ENCODE measurements at places on chromosomes 12 and 14.
A peak's percentile ranks its signal among the peaks of the same experiment; 100 is the strongest.

- no peak for DNase-seq
Observed at GRCh38 chr12:45034861-45035265, 16.0 kb downstream of the DBX2 start.

- no peak for DNase-seq
Observed at GRCh38 chr12:41188841-41189394, 798 bp downstream of the PDZRN4 start.

- DNase-seq = no peak
Observed at GRCh38 chr12:85457016-85457415, 177.0 kb downstream of the ALX1 start.

DNA sequence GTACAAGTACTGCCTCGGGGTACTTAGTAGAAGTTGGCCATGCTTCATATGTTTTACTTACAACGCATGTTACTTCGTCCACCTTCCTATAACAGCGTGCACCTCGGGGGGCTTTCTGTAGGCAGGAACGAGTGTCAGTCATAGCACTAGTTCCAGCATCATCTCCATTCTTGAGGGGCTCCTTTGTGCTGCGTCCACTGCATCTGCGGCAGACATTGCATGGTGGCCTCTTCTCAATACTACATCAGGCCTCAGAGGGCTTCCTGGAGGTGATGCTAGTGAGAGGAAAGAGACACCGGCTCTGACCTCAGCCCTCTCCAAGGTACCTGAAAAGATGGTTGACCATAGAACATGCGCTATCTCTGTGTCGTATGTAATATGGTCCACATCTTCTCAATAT, 121.2 kb upstream of the RTL1 start:
- DNase-seq = no peak

- DNase-seq = no peak
Observed at GRCh38 chr12:115946867-115947695, 330.4 kb downstream of the MED13L start.

- no peak for DNase-seq
Observed at GRCh38 chr14:53153702-53154112, 584 bp upstream of the DDHD1 start.

DNA sequence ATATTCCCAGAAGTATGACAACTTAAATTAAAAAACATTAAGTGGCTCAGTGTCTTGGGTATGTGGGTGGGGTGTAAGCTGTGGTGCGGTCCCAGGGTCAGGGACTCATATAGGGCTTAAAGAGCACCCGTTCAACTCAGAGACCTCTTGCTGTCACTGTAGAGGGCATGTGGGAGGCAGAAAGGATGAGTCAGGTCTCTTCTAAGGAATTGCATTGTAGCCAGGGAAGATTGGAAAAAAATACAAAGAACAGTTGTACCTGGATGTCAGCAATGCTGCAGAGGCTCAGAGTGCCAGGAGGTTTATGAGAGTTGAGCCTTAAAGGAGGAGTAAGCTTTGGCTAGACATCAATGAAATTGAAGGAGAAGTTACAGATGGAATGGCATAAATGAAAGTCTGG, 104.1 kb downstream of the MYRFL start:
- no peak for DNase-seq

GRCh38 chr12:127500512-127501035, 766.4 kb upstream of the TMEM132C start:
- no peak for DNase-seq

- DNase-seq = no peak
Observed at GRCh38 chr14:36605506-36605857, 23.1 kb upstream of the NKX2-8 start.

DNA sequence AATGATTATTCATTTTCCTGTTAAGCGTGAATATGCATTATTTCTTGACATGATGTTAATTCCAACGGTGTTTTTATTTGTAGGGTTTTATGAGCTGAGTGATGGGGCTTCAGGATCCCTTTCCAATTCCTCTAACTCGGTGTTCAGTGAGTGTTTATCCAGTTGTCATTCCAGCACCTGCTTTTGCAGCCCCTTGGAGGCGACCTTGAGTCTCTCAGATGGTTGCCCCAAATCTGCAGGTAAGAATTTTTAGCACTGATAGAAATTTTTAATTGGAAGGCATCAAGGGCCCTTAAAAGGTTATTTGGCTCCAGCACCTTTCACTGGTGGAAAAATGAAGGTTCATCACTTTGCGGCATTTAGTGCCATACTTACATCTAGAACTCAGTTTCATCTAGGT, 3.7 kb downstream of the DACT1 start:
- no peak for DNase-seq

GRCh38 chr12:48946205-48946604, 11.1 kb downstream of the ARF3 start:
- DNase-seq = no peak

GRCh38 chr12:6953442-6954315, 2.5 kb downstream of the PTPN6 start:
- DNase-seq = peak; percentile 93

GRCh38 chr12:80917651-80918050, 20.1 kb downstream of the LIN7A start:
- no peak for DNase-seq

GRCh38 chr12:109821968-109822367, 11.2 kb downstream of the TRPV4 start:
- DNase-seq = no peak

DNA sequence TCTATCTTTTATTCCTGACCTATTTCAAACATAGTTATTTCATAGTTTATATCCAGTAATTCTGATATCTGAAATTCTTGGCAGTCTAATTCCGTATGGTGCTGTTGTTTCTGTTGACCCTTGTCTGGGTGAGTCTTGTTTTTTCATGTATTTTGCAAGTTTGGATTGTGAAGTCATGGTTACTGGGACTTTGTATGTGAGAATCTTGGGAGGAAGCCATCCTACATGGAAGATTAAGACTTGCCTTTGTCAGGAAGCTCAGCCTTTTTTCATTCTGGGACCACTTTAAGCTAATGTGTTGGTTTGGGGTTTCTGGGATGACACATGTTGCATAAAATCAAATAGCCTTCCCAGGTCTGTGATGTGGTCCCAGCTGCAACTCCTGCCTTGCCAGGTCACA, 191.6 kb upstream of the E2F7 start:
- DNase-seq = no peak

GRCh38 chr14:23172096-23172495, 11.4 kb downstream of the SLC7A8 start:
- DNase-seq = no peak

GRCh38 chr14:54538055-54538454, 28.3 kb downstream of the CGRRF1 start:
- DNase-seq = no peak

- DNase-seq = no peak
Observed at GRCh38 chr14:72634691-72635616, 258.9 kb downstream of the DPF3 start.

DNA sequence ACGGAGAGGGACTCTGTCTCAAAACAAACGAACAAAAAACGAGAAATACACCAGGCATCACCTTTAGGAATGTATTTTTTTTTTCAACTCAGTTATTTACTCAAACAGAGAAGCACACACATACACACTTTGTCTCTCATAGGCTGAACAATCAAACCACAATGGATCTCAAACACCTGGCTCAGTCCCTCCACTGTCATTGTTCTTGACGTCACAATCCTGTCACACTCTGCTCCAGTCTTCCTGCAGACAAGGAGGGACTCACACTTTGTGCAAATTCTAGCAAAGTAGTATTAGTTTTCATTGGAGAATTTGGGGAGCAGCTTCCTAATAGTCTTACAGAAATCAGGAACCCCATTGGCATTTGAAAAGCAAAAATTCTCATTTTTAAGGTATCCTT, 727.8 kb downstream of the BCL11B start:
- no peak for DNase-seq

DNA sequence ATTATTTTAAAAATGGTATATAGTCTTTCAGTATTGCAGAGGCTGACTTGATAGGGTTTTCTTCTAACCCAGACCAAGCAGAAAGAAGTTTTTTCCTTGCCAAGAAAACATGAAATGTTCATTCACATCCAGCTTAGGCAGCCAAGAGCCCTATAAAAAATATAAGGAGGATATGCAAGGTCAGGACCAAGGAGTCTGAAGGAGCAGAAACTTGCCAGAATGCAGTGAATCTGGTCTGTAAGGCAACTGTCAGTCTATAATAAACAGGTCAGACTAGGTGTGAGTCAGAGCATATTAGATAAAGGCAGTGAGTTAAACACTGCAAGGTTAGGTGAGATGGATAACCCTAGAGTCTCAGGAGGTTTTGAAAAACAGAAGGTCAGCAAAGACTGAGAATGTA, 645.5 kb downstream of the C12orf50 start:
- DNase-seq = no peak

DNA sequence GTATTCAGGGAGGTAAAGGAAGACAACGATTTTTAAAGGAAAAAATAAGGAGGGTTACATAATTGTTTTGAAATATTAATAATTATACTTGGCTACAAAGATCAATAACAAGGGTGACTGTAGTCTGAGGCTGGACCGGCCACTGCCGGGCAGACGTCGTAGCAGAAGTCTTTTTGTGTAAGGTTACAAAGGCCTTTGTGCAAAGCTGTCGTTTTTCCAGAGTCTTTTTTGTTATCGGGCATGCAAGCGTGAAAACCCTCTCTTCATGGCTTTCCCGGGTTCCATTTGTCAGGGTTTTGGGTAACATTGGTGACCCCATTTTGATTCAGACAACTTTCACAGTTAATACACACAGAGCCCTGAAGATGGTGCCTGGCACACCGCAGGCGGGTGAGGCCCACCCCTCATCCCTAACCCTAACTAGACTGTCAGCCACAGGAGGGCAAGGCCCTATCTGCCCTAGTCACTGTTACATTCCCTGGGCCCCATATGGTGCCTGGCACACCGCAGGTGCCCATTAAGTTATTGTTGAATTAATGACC, 31.3 kb downstream of the RILPL1 start:
- DNase-seq = no peak

DNA sequence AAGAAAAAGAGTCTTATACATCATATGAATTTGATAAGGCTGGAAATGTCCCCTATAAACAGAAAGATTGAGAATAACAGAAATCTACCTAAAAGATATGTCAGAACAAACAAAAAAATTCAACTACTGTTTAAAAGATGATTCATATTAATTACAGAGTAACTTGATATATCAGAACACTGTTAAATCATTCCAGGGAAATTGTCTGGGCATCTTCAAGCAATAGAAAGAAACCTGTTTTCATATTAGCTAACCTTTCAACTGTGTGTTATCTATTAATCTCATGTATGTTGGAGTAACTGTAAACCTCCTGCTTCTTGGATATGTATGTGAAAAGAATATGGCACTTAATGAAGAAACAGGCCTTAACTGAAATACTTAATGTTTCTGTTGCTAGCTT, 96.7 kb downstream of the NUBPL start:
- DNase-seq = no peak

GRCh38 chr12:106154751-106155273, 16.1 kb upstream of the NUAK1 start:
- DNase-seq = no peak

GRCh38 chr12:100391856-100392255, 35.0 kb downstream of the SLC17A8 start:
- DNase-seq = no peak

GRCh38 chr12:67764055-67764454, 115.5 kb downstream of the DYRK2 start:
- DNase-seq = no peak

DNA sequence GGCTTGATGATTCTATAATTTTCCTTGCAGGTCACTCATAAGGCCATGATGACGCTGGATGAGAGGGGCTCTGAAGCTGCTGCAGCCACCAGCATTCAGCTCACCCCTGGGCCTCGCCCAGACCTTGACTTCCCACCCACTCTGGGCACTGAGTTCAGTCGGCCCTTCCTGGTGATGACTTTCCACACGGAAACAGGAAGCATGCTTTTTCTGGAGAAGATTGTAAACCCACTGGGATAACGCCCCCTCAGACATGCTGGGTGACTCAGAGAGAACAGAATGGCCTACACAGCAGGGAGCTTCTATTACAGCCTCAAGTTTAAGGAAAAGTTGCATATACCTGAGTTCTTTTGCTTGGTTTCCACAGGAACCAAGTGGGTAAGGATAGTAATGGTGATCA, 34.3 kb downstream of the SERPINA3 start:
- DNase-seq = no peak

DNA sequence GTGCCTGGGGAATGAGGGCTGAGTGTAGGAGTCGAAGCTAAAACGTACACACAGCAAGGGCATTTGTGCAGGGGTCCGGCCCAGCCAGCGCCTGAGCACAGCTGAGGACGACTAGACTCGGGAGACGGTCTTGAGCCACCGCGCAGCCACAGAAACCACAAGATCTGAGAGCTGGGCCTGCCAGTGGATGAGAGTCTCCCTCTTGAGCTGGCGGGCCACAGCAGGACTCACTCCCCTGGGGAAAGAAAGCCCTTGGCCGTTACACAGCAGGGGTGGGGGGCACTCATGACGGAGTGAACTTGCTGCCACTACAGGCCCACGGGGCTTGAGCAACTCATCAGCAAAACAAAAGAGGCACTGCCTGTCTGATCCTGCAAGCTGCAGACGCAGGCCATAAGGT, 23.0 kb downstream of the STX2 start:
- no peak for DNase-seq

GRCh38 chr12:6667559-6668210, 4.8 kb upstream of the ING4 start:
- DNase-seq = no peak

DNA sequence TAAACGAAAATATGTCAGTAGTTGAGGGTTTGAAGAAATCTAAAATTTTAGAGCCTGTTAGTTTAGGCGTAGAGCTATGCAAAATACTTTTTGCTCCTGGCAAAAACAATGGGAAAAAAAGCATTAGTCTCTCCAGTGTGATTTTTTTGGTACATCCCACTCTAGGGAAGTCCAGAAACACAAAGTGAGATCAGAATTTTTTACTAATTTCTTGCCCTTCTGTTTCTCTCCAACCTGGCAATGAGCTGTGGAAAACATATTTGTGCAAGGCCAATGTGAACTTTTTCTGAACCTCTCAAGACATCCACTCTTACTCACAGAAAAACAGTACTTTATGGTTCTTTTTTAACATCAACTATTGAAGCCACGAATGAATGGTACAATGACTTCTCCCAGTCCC, 56.9 kb upstream of the DCN start:
- no peak for DNase-seq

- no peak for DNase-seq
Observed at GRCh38 chr14:103101257-103101962, 6.9 kb downstream of the EXOC3L4 start.

GRCh38 chr12:105552056-105552455, 221.6 kb downstream of the C12orf75 start:
- DNase-seq = no peak

- no peak for DNase-seq
Observed at GRCh38 chr14:52852810-52853521, 61.6 kb upstream of the GNPNAT1 start.

Measured in KG1 (cell line).